CD8-positive, alpha-beta memory T cell (primary cell): ENCODE measurements at places on chromosomes 4 and X.

GRCh38 chrX:97597954-97598353 is 714.2 kb downstream of the RPA4 start:
- DNase-seq: no peak

DNA sequence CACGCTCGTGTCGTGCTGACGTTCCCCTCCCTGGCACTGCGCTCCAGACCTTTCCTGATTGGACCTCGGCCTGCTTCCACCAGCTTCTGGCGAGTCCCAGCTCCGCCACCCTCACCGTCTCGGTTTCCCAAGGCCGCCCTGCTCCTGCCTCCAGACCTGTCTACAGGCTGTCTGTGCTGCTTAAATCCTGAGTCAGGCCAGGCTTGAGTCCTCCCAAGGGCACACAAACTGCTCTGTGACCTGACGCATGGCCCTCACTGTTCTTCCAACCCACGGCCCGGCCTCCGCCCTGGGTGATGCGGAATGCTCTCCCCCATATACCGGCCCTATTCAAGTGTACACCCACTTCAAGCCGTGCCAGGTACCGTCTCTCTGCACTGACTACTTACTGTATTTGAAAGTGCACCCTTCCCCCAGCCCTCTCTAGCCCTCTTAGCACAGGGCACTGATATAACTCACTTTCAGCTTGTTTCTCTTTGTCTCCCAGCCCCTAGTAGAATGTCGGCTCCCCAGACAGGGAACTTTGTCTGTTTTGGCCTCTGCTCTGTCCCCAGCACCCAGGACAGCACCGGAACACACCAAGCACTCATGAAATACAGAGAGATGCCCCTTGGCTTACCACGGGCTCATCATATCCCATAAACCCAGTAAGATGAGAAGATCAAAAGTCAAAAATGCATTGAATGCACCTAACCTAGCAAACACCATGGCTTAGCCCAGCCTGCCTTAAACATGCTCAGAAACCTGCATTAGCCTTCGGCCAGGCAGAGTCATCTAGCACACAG is 63.1 kb upstream of the AFAP1 start:
- no peak for DNase-seq

- DNase-seq: no peak
Measured at GRCh38 chr4:122747883-122748282, 15.4 kb downstream of the BBS12 start.

DNA sequence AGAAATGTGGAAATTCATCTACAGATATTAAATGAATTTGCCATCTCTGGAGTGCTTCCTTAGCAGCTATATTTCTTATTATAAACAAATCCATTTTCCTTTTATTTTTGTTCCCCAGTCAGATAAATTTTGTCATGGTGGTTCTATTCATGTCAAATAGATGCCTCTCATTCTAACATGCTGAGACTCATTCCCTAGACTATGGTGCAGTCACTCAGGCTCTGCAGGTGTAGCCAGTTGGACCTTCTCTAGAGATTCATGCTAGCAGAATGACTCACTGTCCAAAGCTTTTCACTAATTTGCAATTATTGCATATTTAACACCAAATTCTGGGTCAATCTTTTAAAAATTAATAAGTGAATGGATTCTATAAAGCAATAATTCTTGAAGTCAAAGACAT is 1392.7 kb downstream of the PCDH7 start:
- DNase-seq: no peak

DNA sequence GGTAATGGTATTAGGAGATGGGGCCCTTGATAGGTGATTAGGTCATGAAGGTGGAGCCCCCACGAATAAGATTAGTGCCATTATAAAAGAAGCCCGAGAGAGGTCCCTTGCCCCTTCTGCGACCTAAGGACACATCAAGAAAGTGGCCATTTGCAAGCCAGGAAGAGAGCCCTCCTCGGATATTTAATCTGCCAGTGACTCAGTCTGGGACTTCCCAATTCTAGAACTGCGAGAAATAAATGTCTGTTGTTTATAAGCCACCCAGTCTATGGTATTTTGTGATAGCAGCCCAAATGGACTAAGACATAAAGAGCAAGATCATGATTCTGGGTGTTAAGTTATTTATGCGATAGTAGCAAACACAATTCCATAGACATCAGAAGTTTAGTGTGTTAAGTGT is 192.2 kb downstream of the LDB2 start:
- DNase-seq: no peak

GRCh38 chrX:109601486-109601885 is 23.5 kb downstream of the KCNE5 start:
- no peak for DNase-seq

DNA sequence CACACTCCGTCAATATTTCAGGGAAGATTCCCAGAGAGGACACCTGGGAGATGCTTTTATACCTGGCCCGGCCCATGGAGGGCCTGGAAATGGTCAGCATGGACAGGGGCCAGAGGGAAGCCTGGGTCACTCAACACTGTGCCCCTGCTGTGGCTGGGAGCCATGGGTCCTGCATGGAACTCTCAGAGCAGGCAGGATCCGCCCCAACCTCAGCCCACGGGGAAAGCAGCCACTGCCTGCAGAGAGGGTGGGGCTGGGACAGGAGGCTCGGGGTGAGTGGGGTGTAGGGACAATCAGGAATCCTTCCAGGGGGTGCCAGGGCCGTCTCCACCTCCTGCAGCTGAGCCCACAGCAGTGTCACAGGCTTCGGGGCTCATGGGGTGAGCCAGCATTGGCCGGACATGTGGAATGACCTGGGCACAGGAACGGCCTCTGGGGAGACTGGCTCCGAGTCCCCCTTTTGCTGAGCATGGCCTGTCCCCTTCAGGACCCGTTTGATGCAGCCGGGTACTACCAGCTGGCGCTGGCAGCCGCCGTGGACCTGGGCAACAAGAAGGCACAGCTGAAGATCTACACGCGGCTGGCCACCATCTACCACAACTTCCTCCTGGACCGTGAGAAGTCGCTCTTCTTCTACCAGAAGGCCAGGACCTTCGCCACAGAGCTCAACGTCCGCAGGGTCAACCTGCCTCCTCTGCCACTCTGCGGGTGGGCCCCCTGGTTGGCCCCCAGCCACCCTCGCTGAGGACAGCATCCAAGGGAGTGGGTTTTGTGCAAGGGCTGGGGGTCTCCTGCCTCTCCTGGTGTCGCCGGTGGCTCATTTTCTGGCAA is 29.1 kb upstream of the HTRA3 start:
- no peak for DNase-seq

GRCh38 chrX:70279081-70279480 is 2.9 kb upstream of the RAB41 start:
- DNase-seq: no peak

GRCh38 chr4:54433686-54434085 is 204.6 kb downstream of the PDGFRA start:
- no peak for DNase-seq
